ENCODE measurements at places on chromosomes 5 and 9. TPM values are rescaled to one million over a fixed set of nuclear protein-coding genes. Genes with fewer than 3 reads are reported as not detected.

DNA sequence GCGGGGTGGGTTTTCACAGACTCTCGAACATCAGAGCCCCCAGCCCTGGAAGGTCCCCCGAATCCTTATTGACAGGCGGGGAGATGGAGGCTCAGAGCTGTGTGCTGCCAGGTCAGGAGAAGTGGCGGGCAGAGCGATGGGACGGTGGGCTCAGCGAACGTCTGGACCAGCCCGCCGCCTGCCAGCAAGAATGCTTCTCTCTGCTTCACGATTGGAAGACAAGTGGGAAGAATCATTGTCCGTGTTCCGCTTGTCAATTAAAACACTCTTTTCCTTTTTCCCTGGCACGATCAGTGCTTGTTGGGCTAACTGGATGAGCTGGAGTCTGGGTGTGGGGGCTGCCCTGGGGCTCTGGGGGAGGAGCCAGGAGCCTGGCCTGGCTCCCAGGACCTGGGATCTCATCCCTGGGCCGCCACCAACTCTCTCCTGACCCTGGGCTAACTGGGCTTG, 1.6 kb downstream of the COL5A1 start:
- DNase-seq: no peak

DNA sequence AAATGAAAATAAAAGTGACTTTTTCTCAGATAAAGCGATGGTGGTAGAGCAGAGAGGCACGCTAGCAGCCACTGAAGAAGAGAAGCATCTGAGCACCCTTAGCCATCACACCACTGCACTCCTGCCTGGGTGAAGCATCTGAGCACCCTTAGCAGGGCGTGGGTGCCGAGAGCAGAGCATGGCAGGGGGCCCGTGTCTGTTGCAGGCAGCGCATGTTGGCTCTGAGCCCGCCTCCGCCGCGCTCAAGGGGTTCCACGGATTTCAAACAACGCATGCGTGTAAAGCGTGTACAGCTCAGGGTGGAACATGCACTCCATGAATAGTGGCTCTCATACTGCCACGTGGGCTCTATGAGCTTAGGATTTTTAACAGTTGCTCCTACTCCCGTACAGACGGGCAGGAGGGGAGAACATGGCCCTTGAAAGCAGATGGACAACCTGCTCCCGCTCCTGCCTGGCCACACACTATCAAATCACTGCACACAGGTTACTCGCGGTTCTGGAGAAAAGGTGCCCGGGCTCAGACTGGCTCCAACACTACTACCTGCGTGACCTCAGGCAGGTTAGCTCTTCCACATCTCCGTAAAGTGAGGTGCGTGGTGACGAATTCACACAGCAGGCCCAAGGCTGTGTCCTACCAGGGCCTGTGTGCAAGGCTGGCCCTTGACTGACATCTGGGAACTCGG, 12.1 kb downstream of the LRRC14B start:
- no peak for DNase-seq

GRCh38 chr5:59471463-59471862, 422.1 kb downstream of the PDE4D start:
- DNase-seq: no peak

The SPINK5 gene
- total RNA-seq: not detected

DNA sequence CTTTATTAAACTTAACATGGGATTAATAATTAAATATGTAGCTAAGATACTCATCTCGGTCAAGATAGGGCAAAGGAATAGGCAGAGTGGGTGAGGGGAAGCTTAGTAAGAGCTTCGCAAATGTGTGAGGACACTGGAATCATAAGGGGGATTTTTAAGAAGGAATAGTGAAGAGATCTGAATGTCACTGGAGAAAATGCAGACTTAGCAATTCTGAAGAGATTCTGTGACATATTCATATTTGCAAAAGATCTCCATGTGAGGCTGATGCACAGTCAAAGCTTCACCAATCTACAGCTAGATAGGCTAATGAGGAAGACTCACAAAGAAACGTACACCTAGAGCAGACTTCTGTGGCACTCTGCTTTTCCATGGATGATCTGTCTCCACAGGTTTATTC, 1202.8 kb upstream of the CDH6 start:
- no peak for DNase-seq

DNA sequence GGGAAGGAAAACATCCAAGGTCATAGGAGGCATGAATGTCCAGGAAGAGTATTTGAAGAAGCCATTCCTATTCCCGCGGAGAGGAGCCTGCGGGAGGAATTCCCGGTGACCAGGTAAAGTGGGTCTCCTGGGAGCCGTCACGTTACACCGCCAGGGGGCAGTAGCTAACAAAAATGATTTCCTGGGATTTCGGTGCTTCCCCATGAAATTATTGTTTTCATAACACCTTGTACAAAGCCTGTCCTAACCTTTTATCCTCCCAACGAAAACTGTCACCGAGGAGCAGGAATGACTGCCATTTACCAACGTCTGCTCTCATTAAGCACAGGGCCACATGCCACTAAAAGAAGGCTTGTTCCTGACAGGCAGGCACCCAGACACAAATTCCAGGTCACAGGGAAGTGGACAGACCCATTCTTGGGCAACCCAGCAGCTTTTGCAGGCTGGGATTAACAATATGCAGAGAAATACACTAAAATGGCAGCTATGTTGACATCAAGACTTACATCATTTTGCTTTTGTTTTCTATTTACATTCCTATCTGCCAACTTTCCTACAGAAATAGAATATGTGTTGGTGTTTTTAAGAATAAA, 41.2 kb upstream of the CTSL start:
- no peak for DNase-seq

The EDIL3 gene
- total RNA-seq: under 0.01 TPM

The OMD gene
- total RNA-seq: not detected

The IFNK gene
- not detected for total RNA-seq

- no peak for DNase-seq
Observed at GRCh38 chr5:177176175-177176711, 42.7 kb downstream of the NSD1 start.

- DNase-seq: peak; percentile 43
Observed at GRCh38 chr9:79256691-79257213, 315.0 kb upstream of the TLE4 start.

DNA sequence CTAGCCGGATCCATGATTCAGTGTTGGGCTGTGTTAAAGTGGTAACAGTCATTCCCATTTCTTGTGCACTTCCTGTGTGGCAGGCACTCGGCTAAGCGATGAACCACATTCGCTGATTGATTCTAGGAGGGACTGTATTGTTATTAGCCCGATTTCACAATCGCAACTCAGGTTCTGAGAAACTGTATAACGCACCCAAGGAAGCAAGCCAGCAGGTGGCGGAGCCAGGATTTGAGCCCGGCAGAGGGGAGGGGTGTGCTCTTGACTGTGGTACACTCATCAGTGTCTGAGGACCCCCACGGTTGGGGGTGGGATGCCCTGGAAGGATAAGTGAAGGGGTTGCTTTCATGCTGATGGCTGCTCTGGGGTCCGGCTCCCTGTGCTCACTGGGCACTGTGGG, 34.7 kb downstream of the LRSAM1 start:
- DNase-seq: no peak

The DCTN4 gene
- 33.4 TPM for total RNA-seq

The PCDHGC3 gene
- total RNA-seq: 1.1 TPM

DNA sequence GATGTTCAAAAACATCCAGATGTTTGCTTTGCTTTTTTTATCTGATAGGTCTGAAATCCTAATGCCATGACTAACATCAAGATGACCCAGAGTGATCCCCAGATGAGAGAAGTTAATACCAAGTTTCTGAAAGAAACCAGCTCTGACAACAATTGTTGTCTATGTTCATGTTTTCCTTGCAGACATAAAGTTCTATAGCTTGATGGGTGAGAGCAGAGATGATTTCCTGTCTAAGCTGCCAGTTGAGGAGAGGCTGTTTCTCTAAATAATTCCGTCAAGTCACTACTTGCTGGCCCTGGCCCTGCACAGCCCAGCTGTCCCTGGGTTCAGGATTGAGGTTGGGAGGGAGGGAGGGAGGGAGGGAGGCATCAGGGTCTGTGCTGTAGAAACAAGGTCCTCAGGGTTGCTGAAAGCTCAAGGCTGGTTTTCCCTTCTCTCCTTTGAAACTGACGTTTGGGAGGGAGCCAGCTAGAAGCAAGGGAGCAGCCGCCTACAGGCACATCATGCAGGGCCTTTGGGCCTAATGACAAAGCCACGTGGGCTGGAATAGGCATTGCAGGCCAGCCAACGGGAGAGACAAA, 3.9 kb downstream of the SPARC start:
- DNase-seq: no peak

GRCh38 chr9:111648066-111648465, 13.3 kb upstream of the GNG10 start:
- no peak for DNase-seq

GRCh38 chr5:98750693-98751092, 22.8 kb upstream of the RGMB start:
- peak; percentile 13 for DNase-seq

DNA sequence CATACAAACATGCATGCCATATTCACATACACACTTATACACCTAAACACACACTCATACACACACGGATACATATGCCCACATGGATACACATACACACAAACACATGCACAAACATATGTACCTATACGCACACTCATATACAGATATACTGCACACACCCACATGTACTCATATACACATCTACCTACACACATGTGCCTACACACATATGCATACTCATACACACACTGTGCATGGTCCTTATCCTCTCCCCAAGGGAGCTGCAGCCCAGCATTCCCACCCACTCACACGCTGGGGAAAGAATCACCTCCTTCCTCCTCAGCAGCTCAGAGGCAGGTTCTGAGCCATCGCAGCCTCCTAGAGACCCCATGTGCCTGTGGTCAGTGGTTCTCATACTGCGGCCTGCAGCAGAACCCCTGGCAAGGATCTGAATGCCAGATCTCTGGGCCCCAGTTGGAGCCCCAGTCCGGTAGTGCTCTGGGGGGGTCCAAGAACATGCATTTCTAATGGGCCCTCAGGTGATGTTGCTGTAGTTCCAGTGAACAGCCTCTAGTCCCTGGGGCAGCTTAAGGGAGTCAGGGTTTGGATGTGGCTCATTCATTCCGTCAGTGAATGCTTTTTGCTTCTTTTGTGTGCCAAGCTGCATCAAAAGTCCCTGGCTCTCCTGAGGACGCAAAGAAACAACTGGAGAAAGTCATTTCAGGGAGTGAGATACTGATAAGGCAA, 39.0 kb downstream of the SEMA4D start:
- no peak for DNase-seq

GRCh38 chr5:177393206-177393765, 7.2 kb downstream of the PFN3 start:
- peak; percentile 46 for DNase-seq

DNA sequence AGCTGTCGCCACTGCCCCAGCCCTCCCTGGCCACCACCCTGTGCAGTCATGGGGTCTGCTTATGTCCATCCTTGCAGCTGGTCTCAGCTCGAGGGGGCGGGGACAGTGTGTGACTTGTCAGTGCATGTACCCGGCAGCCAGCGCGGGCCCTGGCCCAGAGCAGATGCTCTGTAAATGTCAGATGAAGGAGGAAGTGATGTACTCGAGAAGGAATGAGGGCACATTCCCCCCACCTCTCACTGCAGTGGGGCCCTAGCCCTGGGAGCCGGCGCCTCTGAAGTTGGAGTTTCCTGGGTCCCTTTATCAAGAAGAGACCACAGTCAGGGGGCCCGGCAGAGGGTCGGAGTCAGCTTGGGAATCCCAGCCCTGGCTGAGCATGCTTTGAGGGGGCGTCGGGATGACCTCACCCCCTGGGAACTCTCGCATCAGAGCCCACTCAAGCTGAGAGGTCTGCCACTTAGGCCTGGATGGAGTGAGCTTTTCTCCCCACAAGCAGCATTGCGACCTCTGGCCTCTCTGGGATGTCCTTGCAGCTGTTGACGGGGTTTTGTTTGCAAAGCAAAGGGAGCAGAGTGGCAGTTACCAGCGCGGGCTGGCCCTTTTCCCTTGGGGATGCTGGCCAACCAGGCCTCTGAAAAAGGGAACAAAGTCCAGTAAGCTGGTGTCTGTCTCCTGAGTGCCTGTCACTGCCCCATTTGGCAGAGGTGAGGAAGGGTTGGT, 19.0 kb downstream of the NEURL1B start:
- peak; percentile 44 for DNase-seq

- no peak for DNase-seq
Observed at GRCh38 chr9:38180656-38181055, 111.6 kb upstream of the SHB start.

The LRRC19 gene
- not detected for total RNA-seq

DNA sequence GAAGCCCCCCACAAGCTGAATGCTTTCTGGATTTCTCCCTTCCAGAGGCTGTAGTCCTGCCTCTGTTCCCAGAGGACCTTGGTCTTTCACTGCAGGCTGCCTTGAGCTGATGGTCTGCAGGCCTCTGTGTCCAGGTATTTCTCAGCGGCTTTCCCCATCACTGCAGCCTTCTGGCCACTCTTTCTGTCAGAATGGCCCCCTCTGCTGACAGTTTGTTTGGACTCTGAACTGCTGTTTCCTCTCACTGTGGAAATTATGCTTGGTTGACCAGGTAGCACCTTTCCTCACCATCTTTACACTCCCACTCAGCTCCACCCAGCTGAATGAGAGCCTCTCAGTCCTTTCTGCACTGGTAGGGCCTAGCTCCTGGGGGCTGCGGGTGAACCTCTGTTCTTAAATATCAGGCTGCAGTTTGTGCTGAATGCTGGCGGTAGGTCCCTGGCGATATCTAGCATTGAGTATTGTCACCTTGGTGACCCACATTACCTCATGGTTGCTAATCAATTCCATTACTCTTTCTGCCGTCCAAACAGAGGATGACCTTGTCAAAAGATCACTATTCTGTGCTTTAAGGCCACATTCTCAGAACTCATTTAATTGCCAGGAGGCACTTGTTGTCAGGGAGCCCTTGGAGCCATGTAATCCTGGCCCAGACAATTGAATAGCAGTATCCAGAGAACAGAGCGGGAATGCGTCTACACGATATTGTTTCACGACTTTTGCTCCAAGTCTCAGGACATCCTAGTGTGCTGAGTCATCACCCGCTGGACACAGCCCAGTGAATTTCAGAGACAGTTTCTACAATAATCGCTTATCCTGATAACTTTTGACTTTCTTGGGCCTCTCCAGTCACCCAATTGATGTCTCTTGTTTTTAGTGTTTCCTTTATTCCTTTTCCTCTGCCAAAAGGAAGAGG, 230.2 kb downstream of the TENT4A start:
- DNase-seq: no peak

DNA sequence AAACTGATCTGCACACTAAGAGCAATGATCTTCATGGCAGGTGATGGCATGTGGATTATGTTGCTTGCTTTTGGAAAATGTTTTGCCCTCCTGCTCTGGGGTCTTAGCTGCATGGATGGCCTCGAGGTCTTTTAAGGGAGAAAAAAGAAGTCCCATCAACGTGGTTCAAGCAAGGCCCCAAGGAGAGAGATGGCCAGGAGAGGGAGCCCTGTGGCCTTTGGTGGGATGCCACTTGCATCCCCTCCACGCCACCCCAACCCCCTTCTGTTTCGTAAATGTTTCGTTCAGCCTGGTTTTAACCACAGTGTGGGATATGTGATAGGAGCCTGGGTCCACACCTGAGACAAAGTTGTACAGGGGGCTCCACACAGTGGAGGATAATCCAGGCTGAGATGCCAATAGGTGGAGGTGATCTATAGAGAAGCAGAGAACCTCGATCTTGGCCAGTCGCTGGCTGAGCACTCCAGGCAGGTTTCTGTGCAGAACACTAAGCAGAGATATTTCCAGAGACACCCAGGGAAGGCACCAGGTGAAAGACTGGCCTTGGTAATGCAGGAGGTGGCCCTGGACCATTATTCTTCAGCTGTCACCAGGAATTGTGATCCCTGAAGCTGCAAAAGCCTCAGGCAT, 25.8 kb upstream of the FRRS1L start:
- no peak for DNase-seq

Measured in hematopoietic multipotent progenitor cell (in vitro differentiated cells).